ENCODE measurements at places on chromosomes 1 and 21. TPM values are rescaled to one million over a fixed set of nuclear protein-coding genes. Genes with fewer than 3 reads are reported as not detected.

CR2 gene
- polyA plus RNA-seq: 0.11 TPM

MIXL1 gene
- polyA plus RNA-seq: 0.23 TPM

DNA sequence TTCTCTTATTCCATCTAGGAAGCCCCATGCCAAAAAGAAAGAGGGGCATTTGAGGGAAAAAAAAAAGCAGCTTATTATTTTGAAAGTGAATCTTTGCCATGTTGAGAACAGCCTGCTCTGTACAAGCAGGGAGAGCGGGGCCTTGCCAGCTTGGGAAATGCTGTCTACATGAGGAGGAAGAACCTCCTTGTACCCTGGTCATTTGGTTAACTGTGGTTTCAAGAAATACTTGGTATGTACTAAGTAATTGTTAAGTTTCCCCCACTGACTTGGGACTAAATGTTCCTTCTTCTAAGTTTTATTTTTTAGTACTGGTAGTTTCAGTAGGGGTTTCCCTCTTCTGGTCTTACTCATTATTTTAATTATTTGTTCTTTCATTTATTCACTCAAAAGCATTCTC lies 144.1 kb upstream of the HOOK1 start:
- no peak for DNase-seq

GRCh38 chr1:17657436-17657835 lies 97.7 kb upstream of the ACTL8 start:
- no peak for DNase-seq

DNA sequence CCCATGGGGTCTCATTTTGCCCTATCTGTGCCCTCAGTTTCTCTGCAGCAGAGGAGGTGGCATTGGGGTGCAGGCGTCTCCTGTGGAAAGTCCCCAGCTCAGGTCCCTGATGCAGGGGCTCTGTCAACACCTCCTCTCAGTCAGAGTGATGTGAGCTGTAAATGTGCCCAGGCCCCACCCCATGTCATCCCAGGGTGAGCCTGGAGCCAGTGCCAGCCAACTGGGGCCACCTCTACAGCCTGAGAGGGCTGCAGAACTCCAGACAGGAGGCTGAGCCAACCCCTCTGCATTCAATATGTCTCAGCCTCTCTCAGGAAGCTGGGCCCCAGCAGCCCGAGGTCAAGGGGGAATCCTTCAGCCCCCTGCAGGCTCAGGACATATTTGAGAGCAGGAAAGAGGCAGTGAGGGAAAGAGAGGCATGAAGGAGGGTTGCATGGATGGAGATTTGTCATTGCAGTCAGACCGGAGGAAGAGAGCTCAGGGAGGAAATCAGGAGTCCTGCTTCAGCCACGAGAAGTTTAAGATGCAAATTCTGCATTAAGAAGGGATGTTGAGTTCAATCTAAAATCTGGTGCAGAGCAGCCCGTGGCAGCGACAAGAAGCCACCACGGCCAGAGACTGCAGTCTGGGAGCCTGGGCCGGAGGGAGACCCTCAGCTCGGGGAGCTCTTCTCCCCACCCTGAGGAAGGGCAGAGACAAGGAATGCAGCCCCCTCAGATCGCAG lies 288.2 kb upstream of the VAMP3 start:
- DNase-seq: no peak

GRCh38 chr1:6447016-6447817 lies 18.8 kb downstream of the TNFRSF25 start:
- DNase-seq: no peak
